ENCODE measurements at places on chromosomes 1 and 21.
A peak's percentile ranks its signal among the peaks of the same experiment; 100 is the strongest.

GRCh38 chr1:61724813-61725694 is at the start of gene TM2D1:
Gene TM2D1 (minus strand): TSS chr1:61725141. CDS start chr1:61725120, 21 bp downstream.
- peak; percentile 76 for DNase-seq

- no peak for DNase-seq
These were observed 101.9 kb downstream of the ZNF644 start for GRCh38 chr1:90919900-90920299.

GRCh38 chr1:176517484-176517883 is 54.5 kb downstream of the PAPPA2 start:
- no peak for DNase-seq

DNA sequence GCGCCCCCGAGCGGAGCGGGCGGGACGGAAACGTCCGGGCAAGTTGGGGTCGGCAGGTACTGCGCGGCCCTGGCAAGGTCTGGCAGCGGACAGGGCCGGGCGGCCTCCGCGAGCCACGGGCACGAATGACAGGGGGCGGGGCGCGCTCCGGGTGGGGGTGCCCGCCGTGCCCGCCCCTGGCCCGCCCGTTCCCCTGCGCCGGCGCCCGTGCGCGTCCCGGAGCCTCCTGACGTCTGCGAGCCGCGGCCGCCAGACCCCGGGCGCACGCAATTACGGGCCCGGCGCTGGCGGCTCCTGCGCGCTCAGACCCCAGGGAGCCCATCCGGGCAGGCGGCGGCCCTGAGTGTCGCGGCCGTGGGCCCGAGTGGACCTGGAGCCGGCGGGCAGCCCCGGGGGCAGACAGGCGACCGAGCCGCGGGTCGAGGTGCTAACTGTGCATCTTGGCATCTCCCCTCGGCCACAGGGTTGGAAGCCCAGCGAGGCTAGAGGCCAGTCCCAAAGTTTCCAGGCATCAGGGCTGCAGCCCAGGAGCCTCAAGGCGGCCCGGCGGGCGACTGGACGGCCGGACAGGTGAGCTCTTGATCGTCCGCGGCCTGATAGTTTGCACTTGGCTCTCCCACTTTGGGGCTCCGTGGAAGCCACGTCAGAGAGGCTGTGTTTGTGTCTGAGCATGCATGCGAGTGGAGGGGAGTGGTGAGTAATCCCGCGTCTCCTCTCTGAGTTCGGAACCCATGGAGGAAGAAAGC is 918 bp downstream of the MIB2 start:
- no peak for DNase-seq

- no peak for DNase-seq
These were observed 23.1 kb downstream of the RCC2 start for GRCh38 chr1:17416389-17416788.

All from stimulated activated CD8-positive, alpha-beta memory T cell treated with anti-CD3 and anti-CD28 coated beads, Interleukin-7, amount 100 ng/mL, for 48 hours (primary cell).